Left ventricle myocardium inferior (tissue), 1 donor: ENCODE measurements at places on chromosomes 7 and 10.
A peak's percentile ranks its signal among the peaks of the same experiment; 100 is the strongest.

DNA sequence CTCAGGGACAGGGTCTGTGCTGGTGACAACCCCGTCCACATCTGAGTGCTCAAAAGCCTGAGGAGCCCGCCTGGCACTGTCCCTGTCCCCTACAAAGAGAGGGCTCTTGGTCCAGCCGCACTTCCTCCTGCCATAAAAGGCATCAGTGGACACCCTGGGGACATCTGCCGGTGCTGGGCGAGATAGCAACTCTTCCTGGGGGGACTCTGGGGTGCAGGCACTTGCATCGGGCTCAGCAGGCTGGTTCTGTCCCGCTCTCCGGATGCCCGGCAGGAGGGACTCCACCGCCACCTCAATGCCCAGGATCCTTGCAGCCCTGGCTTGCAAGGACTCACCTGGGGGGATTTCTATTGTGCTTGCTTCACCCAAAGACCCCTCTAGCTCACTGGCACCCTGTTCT, 32.8 kb downstream of the JCAD start:
- H3K36me3 ChIP-seq: peaks cover 8% of the 10 kb centered on the region
- no peak for DNase-seq
- H3K27ac ChIP-seq: peak overlapping the region; percentile 84
- H3K4me1 ChIP-seq: peaks cover 48% of the 10 kb centered on the region

DNA sequence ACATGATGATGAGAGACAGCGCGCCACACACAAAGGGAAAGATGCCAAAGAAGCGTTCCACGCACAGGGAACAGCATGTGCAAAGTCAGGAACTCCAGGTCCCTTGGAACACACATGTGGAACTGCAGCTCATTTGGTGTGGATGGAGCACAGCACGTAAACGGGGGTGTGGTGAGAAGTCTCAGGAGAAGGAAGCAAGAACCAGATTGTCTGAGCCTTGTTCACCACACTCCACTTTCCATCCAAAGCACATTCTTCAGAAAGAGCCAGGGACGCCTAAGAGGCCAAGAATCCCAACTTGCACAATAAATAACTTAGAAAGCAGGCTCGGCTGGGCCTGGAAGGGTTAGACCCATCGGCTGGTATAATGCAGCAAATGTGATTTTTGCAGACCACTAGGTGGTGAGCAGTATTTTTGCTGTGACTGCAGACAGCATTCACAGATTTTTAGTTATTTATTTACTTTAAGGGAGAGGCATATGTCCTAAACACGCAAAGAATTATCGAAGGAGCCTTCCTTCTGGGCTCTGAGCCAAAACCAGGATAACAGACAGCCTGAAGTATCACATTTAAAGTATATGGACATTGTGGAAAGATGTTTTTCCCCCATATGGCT, 27.9 kb upstream of the ASCC1 start:
- no peaks in the 10 kb centered on the region for H3K27me3 ChIP-seq
- peak; percentile 68 for DNase-seq
- no peak overlapping the region for H3K4me3 ChIP-seq
- peaks cover 78% of the 10 kb centered on the region for H3K4me1 ChIP-seq
- H3K27ac ChIP-seq: peak overlapping the region; percentile 97
- no peaks in the 10 kb centered on the region for H3K36me3 ChIP-seq

DNA sequence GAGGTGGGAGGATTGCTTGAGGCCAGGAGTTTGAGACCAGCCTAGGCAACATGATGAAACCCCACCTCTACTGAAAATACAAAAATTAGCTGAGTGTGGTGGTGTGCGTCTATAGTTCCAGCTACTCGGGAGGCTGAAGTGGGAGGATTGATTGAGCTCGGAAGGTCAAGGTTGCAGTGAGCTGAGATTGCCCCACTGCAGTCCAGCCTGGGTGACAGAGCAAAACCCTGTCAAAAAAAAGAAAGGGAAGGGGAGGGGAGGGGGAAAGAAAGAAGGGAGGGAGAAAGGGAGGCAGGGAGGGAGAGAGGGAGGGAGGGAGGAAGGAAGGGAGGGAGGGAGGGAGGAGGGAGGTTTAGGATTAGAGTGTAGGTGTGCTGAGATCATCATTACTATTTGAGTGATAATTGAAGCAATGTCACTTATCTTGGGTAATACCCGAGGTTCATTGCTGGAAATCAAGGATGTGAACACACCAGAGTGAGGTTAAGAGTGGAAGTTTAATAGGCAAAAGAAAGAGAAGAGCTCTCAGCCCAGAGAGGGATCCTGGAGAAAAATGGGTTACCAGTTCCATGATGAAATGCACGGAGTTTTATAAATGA, 27.6 kb downstream of the VCL start:
- H3K4me1 ChIP-seq: peaks cover 89% of the 10 kb centered on the region
- peaks cover 3% of the 10 kb centered on the region for H3K36me3 ChIP-seq
- H3K27me3 ChIP-seq: no peaks in the 10 kb centered on the region
- H3K4me3 ChIP-seq: no peak overlapping the region
- DNase-seq: no peak

GRCh38 chr10:91313796-91314485, 93.5 kb downstream of the PCGF5 start:
- H3K27ac ChIP-seq: no peak overlapping the region
- DNase-seq: no peak
- no peaks in the 10 kb centered on the region for H3K36me3 ChIP-seq
- peaks cover 19% of the 10 kb centered on the region for H3K27me3 ChIP-seq
- H3K4me1 ChIP-seq: no peaks in the 10 kb centered on the region

- no peaks in the 10 kb centered on the region for H3K36me3 ChIP-seq
- H3K4me1 ChIP-seq: peaks cover 49% of the 10 kb centered on the region
- no peak overlapping the region for H3K27ac ChIP-seq
Observed at GRCh38 chr10:117132751-117133231, 5.3 kb downstream of the VAX1 start.

DNA sequence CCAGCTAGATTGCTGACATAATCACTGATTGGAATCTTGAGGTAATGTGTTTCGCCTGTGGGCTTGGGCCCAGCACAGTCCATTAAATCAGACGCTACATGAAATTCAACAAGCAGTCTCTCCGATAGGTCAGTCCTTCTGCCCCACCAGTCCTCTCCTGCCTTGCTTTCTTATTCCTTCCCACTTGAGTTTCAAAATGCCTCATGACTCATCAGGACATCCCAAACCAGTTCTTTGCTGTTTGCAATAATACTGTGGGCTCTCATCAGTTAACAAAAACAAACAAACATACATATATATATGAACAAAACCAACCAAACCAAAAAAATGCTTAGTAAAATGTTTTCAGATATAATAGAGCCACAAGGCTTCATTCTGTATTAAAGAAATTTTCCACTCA, 599.0 kb downstream of the SORCS1 start:
- no peak overlapping the region for H3K27ac ChIP-seq
- peaks cover 8% of the 10 kb centered on the region for H3K4me1 ChIP-seq
- H3K4me3 ChIP-seq: no peak overlapping the region
- no peaks in the 10 kb centered on the region for H3K36me3 ChIP-seq

DNA sequence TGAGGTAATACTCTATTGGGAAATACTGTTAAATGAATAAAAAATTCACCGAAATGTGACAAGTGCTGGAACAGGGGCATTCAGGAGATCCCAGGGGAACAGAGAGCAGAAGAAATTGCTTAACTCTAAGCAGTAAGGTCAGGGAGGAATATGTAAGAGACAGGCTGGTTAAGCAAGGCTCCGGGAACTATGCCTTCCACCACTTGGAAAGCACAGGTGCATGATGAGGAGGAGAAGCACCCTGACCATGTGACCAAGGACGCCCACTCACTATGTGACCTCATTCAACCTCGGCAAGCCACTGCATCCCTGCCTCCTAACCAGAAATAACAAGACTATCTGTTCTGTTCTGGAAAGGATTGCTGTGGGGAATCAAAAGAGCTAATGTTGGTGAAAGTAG, 218.4 kb downstream of the ELMO1 start:
- H3K27ac ChIP-seq: peak overlapping the region; percentile 17
- no peak overlapping the region for H3K4me3 ChIP-seq
- H3K27me3 ChIP-seq: no peaks in the 10 kb centered on the region
